ENCODE measurements at places on chromosomes 3 and 15. TPM values are rescaled to one million over a fixed set of nuclear protein-coding genes. Genes with fewer than 3 reads are reported as not detected.

The DNAH12 gene
- total RNA-seq = 0.52 TPM

The CHST2 gene
- total RNA-seq = 8.2 TPM

The FETUB gene
- not detected for total RNA-seq

The PLS1 gene
- 26.0 TPM for total RNA-seq

The LRRC31 gene
- total RNA-seq = 1.7 TPM

The ZNF80 gene
- not detected for total RNA-seq

The APOD gene
- total RNA-seq = 59.4 TPM

The PRSS50 gene
- total RNA-seq = 0.20 TPM

The FBLN2 gene
- 32.9 TPM for total RNA-seq

The GRM2 gene
- total RNA-seq = 0.49 TPM

All from upper lobe of right lung (tissue), 1 donor.